ENCODE measurements at places on chromosomes 13 and 19.

GRCh38 chr13:43728421-43728820 lies 58.4 kb downstream of the ENOX1 start:
- no peak for DNase-seq

GRCh38 chr13:60213236-60213744 lies 49.6 kb upstream of the DIAPH3 start:
- no peak for DNase-seq

DNA sequence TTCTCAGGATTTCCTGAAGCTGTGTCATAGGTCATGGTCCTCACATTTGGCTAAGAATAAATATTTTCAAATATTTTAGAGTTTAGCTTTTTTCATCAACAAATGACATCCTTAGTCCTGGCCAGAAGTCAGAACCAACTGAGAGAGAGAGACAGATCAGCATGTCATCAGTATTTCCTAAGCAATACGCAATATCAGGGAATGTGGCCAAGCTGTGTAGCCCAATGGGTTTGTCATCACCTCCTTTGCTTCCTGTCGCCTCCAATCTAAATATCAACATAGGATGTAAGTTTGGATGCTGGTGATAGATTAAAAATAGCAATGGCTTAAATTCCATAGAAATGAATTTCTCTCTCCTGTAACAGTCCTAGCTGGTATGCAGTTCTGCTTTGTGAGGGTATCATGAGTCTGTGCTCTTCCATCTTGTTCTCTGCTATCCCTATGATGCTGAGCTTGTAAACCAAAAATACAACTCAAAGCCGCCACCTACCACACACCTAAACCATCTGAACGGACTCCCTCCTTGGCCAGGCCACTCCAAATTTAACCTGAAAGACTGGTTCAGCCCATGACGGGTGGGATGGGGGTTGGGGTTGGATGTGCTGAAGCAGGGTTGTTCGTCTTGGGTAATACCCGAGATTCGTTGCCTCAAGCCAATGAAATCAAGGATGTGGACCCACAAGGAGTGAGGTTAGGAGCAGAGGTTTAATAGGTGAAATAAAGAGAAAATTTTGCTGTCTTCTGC lies 10.0 kb upstream of the IGSF23 start:
- peak; percentile 93 for DNase-seq

DNA sequence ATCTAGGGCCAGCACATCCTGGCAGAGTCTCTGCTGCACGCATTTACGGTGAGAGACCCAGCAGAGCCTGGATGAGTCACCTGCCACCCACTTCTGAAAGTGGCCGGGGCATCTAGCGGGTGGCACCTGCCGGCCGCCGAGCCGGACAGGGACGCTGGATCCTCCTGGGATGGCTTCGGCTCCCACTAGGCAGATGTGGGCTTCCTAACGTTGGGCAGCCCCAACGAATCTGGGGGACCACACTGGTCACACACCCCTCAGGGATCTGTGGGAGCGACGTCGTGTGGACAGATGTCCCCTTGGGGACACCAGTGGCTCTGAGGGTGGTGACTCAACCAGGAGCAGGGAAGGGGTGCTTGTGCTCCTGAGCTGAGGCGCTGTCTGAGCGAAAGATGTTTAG lies 32.2 kb downstream of the TMEM255B start:
- no peak for DNase-seq
